BJ (cell line): ENCODE measurements at places on chromosomes 3 and 15. TPM values are rescaled to one million over a fixed set of nuclear protein-coding genes. Genes with fewer than 3 reads are reported as not detected.

DNA sequence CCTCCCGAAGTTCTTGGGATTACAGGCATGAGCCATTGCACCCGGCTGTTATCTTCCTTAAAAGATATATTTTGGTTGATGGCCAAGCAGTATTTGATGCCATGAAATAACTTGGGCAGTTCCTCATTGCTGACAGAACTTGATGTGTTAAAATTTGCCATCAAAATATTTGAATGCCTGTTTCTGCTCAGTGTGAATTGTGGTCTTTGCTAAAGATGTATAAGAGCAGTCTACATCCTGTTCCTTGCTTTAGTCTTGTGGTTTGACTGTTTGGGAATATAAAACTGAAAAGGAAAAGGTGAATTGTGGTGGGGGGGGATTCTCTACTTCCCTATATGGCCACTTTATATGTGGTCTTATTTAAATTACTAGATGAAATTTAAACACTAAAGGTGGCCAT, 14.0 kb downstream of the TRIM71 start:
- DNase-seq = no peak

- no peak for DNase-seq
These were observed 586 bp downstream of the LRRK1 start for GRCh38 chr15:100919481-100920405.

- DNase-seq = no peak
These were observed 167.0 kb downstream of the AKAP13 start for GRCh38 chr15:85547386-85547785.

DNA sequence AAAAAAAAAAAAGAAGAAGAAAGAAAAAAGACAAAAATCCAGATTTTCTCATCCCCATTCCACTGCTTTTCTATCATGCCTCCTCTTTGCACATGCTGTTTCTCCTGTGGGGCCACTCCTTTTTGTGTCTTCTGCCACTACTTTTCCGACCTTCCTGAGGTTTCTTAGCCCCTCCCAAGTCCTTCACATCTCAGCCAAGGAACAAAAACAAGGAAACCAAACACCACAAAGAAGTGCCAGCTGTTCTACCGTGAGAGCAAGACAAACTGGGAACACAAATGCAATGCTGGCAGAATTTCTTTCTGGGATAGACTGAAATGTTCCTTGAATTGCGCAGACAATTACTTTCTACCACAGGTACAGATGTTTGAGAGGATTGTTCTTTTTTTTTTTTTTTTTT, 83.2 kb downstream of the MB21D2 start:
- DNase-seq = no peak

- DNase-seq = no peak
These were observed 395.8 kb downstream of the MAGI1 start for GRCh38 chr3:65642883-65643282.

DNA sequence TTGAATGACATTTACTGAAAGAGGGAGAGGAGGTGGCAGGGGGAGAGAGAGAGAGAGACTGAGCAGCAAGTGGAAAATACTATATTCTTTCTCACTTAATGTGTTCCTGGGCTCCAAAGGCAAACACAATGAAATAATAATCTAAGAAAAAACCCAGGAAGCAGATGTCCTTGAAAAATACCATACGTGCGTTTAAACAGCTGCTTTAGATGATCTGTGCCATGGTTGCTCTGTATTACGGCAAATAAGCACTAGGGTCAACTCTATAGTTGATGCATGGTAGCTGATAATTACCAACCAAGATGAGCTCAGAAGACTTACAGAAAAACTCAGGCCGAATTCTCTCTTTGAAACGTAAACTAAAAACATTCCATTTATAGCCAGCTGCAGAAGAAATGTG, 410.3 kb upstream of the TBL1XR1 start:
- no peak for DNase-seq

DNA sequence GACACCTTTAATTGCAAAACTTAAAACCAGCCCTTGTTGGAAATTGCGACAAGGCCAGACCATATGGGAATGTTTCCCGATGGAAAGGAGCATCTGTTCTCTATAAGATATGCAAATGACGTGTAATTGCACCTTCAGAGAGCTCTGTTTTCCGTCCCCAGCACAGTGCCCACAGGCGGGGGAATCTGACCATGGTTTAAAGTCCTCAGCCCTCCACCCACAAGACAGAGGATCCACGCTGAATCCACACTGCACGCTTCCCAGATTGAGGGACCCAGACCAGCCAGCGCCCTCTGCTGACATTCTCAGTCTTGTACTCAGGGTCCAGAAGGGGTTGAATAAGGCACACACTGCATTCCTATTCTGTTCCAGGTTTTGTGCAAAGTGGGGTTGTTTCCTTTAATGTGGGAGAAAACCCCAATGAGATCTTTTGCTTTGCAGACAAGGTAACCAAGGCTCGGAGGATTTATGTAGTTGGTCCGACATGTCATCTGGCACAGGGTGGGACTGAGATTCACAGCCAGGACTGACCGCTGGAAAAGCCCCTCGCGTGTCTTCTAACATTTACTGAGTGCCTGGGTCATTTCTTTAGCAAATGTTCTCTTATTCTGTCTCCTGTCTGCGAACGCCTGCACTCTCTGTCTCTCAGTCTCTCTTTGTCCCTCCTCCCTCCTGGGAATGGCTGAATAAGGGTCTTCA, 36.8 kb upstream of the KLHL25 start:
- DNase-seq = no peak

DNA sequence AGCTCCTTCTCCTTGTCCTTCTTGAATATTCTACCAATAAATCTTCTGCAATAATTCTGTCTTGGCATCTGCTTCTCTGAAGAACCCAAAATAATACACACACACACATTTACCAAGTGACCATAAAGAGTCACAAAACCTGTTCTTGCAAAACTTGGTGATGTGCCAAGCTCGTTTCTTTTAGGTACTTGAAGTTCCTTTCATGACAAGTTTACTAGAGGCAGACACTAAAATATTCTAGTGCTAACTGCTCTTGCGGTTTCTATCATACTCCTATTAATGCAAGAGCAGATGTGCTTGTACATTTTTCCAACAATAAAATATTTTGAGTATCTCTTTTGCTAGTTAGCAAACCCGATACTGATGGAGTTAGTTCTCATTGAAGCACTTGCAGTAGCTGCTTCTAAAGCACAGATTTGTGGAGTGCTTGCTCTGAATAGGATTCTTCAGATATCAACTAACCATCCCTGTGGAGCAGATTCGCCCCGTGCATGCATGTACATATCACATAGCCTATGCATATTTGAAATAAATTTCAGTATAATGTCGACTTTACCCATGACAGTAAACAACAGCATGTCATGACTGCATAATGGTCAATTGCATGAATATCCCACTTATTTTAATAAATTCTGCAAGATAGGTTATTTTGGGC, 23.2 kb downstream of the HHLA2 start:
- peak; percentile 54 for DNase-seq

GRCh38 chr3:149454746-149455145, 19.8 kb upstream of the TM4SF4 start:
- peak; percentile 54 for DNase-seq

DNA sequence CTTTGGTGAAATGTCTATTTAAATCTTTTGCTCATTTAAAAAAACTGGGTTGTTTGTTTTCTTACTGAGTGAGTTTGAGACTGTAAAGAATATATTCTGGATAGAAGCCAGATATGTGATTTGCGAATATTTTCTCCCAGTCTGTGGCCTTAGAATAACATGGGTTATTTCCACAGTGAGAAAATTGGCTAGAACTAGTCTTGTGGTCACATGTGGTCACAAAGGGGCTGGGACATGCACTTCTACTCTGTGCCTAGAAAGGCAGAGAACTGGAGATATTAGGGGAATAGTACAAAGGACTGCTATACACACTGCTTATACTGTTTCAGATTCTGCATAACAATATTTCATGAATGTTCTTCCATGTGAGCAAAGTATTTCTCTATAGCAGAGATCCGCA, 79.9 kb upstream of the RGMA start:
- no peak for DNase-seq

GRCh38 chr3:194840661-194841514, 155.2 kb downstream of the FAM43A start:
- no peak for DNase-seq

DNA sequence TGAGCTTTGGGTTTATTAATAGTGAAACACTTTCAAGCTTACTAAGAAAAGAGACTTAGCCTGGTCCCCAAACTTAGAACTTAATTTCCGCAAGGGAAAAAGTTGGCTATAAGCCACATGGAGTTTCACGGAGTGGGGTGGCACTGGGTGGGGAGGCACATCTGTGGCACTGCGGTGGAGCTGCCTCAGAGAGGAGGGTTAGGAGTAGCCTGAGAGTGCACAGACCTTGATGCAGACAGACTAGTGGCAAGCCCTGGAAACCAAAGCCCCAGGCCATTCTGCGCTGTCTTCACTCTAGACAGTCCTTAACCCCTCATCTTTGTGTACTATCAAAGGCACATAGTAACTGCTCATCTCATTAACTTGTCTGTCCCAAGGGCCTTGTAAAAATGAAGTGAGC, 22.0 kb downstream of the CXCR6 start:
- no peak for DNase-seq

GRCh38 chr3:107216711-107217110, 160.5 kb upstream of the CCDC54 start:
- peak; percentile 82 for DNase-seq

DNA sequence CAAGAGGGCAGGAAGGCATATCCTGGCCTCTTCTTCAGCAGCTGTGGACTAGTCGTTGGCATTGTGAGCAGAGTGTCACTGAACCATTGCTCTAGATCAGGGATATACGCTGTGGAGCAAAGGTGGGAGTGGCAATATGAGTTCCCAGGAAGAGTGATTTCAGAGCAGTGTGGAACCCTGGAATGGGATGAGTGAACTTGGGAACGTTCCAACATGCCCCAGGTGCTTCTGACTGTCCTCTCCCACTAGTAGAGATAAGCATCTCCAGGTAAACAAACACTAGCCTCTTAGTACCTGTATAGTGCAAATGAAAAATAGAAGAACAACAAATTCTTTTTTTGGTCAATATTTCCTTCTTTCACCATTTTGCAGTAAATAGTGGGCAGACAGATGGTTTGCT, 123.6 kb upstream of the VEPH1 start:
- DNase-seq = no peak

DNA sequence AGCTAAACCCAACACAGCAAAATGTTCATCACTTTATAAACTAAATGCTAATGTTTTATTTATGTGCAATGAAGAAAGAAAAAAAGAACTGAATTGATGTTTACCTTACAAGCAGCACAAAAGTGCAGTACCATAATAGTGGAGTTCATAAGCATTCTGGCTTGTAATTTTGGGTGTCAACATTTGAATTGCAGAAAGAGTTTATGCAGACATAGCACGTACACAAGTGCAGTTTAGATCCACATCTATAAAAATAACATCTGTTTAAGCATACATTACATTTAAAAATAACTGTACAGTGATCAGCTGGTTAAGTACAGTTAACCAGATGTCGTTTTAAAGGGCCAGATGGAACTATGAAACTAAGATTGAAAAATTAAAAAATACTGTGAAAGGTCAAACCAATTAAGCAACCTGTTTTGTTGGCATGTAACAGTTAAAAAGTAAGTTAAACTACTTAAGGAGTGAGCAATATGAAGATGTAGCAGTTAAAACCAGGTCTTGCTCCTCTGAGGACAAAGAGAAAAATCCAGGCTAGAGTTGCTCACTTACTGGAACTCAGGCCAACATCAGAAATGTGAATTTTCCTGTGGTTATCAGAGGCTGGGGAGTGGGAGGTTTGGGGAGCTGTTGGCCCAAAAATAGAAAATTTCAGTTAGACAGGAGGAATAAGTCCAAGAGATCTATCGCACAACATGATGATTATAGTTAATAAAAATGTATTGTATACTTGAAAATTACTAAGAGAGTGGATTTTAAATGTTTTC, 204.9 kb upstream of the MDFIC2 start:
- no peak for DNase-seq

- no peak for DNase-seq
These were observed 25.0 kb downstream of the LRRC58 start for GRCh38 chr3:120324190-120324589.

- no peak for DNase-seq
These were observed 123.9 kb upstream of the AGBL1 start for GRCh38 chr15:85955501-85956391.

The RHOA gene
- polyA plus RNA-seq = 549 and 615 TPM in 2 replicates

The CNTN3 gene
- 2.6 and 6.1 TPM in 2 replicates for polyA plus RNA-seq

The SLC33A1 gene
- polyA plus RNA-seq = 20.6 and 26.5 TPM in 2 replicates

The ZNF774 gene
- 0.54 and 1.6 TPM in 2 replicates for polyA plus RNA-seq

The SCAANT1 gene
- polyA plus RNA-seq = not detected in 2 replicates

The GJD2 gene
- polyA plus RNA-seq = not detected in 2 replicates

The KY gene
- 0.05 TPM in 1 of 2 replicates, not detected in the other for polyA plus RNA-seq

The PPP1R14D gene
- not detected in 2 replicates for polyA plus RNA-seq

The MBD4 gene
- 17.5 and 24.9 TPM in 2 replicates for polyA plus RNA-seq

The GOLGA6D gene
- polyA plus RNA-seq = not detected in 2 replicates
